ENCODE measurements at places on chromosomes 16 and 17. TPM values are rescaled to one million over a fixed set of nuclear protein-coding genes. Genes with fewer than 3 reads are reported as not detected.
A peak's percentile ranks its signal among the peaks of the same experiment; 100 is the strongest.

DNA sequence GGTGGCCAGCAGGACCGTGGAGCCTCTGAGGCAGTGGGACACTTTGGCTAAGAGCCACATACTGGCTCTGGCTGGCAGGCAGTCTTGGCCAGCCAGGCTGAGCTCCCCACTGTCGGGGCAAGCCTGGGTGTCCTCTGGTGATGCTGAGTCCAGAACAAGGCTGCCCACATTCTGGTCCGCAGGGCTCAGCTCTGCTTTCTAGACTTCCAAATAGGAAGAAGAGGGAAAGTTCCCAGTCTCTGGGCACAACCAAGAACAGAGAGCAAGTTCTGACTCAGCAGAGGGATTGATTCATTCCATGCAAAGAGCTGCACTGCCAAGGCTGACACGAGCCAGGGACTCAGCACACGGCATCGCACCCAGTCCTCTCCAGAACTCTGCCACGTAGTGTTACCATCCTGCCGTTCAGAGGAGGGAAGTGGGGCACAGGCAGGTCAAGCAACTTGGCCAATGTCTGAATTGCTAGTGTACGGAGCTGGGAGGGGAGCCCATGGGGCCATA, 58.9 kb downstream of the NOS2 start:
- H3K27ac ChIP-seq, result no peak overlapping the region
- peaks cover 12% of the 10 kb centered on the region for H3K4me1 ChIP-seq
- H3K4me3 ChIP-seq, result no peak overlapping the region
- DNase-seq, result peak; percentile 84

DNA sequence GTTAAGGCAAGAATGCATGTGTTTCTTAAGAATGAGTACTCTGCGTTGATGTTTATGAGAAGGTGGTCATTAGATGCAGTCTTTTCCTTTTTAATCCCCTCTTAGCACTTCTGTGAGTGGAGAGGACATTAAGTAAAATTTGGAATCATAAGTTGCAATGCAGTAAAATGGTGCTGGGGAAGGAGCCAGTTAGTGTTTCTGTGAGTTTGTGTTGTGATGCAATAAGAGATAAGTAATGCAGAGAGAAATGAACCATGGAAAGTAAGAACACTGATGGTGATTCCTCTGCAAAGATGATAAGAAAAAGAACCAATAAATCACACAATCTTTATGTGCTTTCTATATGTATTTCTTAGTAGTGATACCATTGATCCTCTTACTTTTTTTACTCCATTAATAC, 20.0 kb downstream of the ABHD15 start:
- DNase-seq, result no peak
- no peaks in the 10 kb centered on the region for H3K27me3 ChIP-seq
- peaks cover 21% of the 10 kb centered on the region for H3K36me3 ChIP-seq
- H3K4me1 ChIP-seq, result peaks cover 7% of the 10 kb centered on the region
- no peak overlapping the region for H3K4me3 ChIP-seq

- H3K4me1 ChIP-seq, result no peaks in the 10 kb centered on the region
- no peak overlapping the region for H3K27ac ChIP-seq
- no peaks in the 10 kb centered on the region for H3K36me3 ChIP-seq
- no peak overlapping the region for H3K4me3 ChIP-seq
- H3K27me3 ChIP-seq, result no peaks in the 10 kb centered on the region
- DNase-seq, result no peak
Measured at GRCh38 chr17:82983510-82984248, 95.7 kb upstream of the METRNL start.

The CNEP1R1 gene
- total RNA-seq, result 25.3 TPM

GRCh38 chr17:62703776-62704380, 76.4 kb downstream of the MRC2 start:
- peak; percentile 66 for DNase-seq
- peak overlapping the region; percentile 87 for H3K4me3 ChIP-seq
- peak overlapping the region; percentile 29 for H3K27ac ChIP-seq
- peaks cover 11% of the 10 kb centered on the region for H3K4me1 ChIP-seq
- H3K27me3 ChIP-seq, result no peaks in the 10 kb centered on the region

DNA sequence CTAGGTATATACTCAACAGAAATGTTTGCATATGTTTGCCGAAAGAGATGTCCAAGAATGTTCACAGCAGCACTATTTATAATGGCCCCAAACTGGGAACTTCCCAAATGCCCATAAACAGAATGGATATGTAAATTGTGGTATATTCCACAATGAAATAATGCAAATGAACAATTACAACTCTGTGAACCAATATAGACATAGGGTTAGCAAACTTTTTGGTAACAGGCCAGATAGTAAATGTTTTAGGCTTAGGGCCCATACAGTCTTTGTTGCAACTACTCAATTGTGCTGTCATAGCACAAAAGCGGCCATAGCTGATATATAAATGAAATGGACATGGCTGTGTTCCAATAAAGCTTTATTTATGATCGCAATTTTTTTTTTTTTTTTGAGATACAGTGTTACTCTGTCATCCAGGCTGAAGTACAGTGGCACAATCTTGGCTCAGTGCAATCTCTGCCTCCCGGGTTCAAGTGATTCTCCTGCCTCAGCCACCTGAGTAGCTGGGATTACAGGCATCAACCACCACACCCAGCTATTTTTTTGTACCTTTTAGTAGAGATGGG, 16.5 kb downstream of the XYLT1 start:
- no peaks in the 10 kb centered on the region for H3K36me3 ChIP-seq
- DNase-seq, result no peak

- DNase-seq, result no peak
- H3K4me3 ChIP-seq, result no peak overlapping the region
- H3K4me1 ChIP-seq, result no peaks in the 10 kb centered on the region
- H3K36me3 ChIP-seq, result no peaks in the 10 kb centered on the region
- no peak overlapping the region for H3K27ac ChIP-seq
- no peaks in the 10 kb centered on the region for H3K27me3 ChIP-seq
Measured at GRCh38 chr17:55931446-55931845, 180.6 kb downstream of the PCTP start.

- no peak for DNase-seq
- H3K27me3 ChIP-seq, result no peaks in the 10 kb centered on the region
- no peak within 1 kb of the TSS for H3K27ac ChIP-seq
- H3K36me3 ChIP-seq, result no peaks in the 10 kb centered on the region
Measured at GRCh38 chr16:81238296-81239011, at the start of gene BCO1. Gene BCO1 (plus strand): TSS chr16:81238689. CDS start chr16:81238909, 220 bp downstream.

DNA sequence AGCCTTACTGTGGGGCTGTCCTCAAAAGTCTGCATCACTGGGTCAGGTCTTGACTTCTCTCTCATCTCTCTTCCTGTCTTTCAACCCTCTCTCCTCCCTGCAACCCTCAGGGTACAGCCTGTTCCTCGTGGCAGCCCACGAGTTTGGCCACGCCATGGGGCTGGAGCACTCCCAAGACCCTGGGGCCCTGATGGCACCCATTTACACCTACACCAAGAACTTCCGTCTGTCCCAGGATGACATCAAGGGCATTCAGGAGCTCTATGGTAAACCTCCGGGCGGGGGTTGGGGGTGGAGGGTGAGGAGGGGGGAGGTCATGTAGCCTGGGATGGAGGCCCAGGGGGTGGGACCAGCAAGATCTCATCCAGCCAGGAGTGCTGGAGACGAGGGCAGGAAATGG, 12.7 kb downstream of the MMP2 start:
- DNase-seq, result peak; percentile 26
- no peaks in the 10 kb centered on the region for H3K36me3 ChIP-seq
- no peaks in the 10 kb centered on the region for H3K27me3 ChIP-seq
- peak overlapping the region; percentile 34 for H3K27ac ChIP-seq
- H3K4me3 ChIP-seq, result no peak overlapping the region
- H3K4me1 ChIP-seq, result no peaks in the 10 kb centered on the region

GRCh38 chr16:27824786-27825185, 238.7 kb downstream of the GSG1L start:
- no peak for DNase-seq
- no peaks in the 10 kb centered on the region for H3K27me3 ChIP-seq
- no peak overlapping the region for H3K4me3 ChIP-seq
- no peaks in the 10 kb centered on the region for H3K4me1 ChIP-seq
- H3K27ac ChIP-seq, result no peak overlapping the region

The KRTAP4-5 gene
- not detected for total RNA-seq

- no peaks in the 10 kb centered on the region for H3K27me3 ChIP-seq
- no peak overlapping the region for H3K4me3 ChIP-seq
- no peak for DNase-seq
- peaks cover 21% of the 10 kb centered on the region for H3K4me1 ChIP-seq
Measured at GRCh38 chr17:35972066-35972465, 9.2 kb downstream of the CCL16 start.

The PLEKHH3 gene
- 63.7 TPM for total RNA-seq

DNA sequence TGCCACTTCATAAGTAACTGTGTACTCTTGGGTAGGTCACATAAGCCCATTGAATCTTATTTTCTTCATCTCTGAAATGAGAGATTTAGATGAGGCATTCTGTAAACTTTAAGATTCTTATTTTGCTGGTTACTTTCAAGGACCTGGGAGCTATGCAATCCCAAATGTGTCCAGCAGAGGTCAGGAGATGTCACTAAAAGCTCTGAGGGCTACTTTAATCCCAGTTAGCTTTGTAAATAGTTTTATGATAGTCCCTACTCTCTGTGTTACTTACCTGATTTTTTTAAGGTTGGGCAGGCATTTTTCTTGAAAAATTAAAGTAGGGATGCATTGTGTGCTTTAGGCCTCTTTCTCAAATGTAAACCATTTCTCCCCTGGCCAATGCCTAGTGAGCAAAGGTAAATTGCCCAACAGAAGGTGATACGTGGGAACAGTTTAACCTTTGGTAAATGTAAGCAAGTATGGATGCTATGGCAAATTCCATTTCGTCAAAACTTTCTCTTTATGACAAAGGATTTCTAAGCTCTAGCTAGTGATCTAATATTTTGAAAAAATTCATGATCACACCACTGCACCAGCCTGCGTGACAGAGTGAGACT, 57.1 kb upstream of the WSB1 start:
- H3K4me3 ChIP-seq, result no peak overlapping the region
- no peaks in the 10 kb centered on the region for H3K4me1 ChIP-seq
- no peak overlapping the region for H3K27ac ChIP-seq
- no peaks in the 10 kb centered on the region for H3K27me3 ChIP-seq
- no peaks in the 10 kb centered on the region for H3K36me3 ChIP-seq

GRCh38 chr16:88084881-88085280, 133.6 kb downstream of the BANP start:
- no peak for DNase-seq
- no peak overlapping the region for H3K27ac ChIP-seq
- H3K36me3 ChIP-seq, result no peaks in the 10 kb centered on the region
- no peak overlapping the region for H3K4me3 ChIP-seq
- H3K27me3 ChIP-seq, result no peaks in the 10 kb centered on the region

DNA sequence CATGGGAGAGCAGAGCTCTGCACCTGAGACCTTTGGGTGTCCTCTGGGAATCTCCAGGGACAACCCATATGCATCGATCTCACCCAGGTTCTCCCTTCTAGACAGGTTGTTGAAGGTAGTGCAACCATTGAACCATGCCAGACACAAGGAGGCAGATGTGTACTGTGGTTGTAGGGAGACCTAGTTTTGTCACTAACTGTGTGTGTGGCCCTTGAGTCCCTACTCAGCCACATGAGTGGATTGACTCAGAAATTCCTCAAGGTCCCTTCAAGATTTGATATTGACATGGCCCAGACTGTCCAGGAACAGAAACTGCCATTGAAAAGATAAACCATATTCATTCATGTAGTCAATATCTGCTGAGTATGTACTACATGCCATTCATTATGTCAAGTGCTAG, 396.4 kb upstream of the CCL2 start:
- no peak overlapping the region for H3K27ac ChIP-seq
- H3K36me3 ChIP-seq, result no peaks in the 10 kb centered on the region
- H3K27me3 ChIP-seq, result no peaks in the 10 kb centered on the region

DNA sequence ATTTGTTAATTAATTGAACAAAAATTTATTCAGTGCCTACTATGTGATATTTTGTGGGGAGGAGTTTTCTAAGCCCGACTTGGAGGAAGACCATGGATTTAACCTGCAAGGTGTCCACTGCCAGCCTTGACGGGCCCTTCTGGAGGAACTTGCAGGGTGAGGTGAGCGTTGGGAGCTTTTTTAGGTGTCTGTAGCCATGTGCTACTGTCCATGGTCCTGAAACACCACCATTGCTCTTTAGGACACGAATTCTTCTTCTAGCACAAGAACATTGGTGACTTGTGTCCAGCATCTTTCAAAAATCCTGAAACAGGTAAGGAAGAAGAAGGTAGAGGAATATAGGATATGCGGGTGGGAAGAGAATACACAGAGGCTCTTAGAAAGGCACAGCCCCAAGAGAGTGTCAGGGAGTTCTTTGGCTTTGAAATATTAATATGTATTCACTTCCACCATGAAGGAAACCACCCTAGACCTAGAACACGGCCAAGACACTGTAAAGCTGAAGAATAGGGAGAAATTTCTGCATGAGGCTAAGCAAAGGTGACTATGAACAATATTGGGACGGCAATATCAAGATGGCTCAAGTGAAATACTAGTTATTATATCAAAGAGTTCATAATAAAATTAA, 27.9 kb upstream of the OR4D1 start:
- no peak overlapping the region for H3K4me3 ChIP-seq
- no peaks in the 10 kb centered on the region for H3K4me1 ChIP-seq
- no peak overlapping the region for H3K27ac ChIP-seq
- peak; percentile 67 for DNase-seq
- no peaks in the 10 kb centered on the region for H3K36me3 ChIP-seq

DNA sequence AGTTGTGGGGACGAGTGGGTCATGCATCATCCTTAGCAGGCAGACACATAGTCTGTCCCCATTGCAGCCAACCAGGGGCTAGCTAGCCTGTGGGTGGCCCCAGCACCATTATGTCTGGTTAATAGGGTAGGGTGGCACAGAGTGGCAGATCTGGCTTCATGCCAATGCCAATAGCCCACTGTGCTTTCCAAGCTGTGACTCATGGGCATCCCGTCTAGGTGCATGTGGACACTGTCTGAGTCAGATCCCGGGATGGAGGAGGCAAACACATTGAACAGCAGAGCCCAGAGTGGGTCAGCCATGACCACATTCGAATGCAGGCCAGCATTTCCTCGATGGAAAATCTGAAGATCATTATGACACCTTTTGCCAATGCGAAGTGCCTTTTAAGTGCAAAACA, 2.5 kb downstream of the HS3ST2 start:
- no peak overlapping the region for H3K27ac ChIP-seq
- H3K4me1 ChIP-seq, result no peaks in the 10 kb centered on the region
- no peaks in the 10 kb centered on the region for H3K36me3 ChIP-seq
- no peak overlapping the region for H3K4me3 ChIP-seq
- peak; percentile 21 for DNase-seq

The NSRP1 gene
- 60.6 TPM for total RNA-seq

DNA sequence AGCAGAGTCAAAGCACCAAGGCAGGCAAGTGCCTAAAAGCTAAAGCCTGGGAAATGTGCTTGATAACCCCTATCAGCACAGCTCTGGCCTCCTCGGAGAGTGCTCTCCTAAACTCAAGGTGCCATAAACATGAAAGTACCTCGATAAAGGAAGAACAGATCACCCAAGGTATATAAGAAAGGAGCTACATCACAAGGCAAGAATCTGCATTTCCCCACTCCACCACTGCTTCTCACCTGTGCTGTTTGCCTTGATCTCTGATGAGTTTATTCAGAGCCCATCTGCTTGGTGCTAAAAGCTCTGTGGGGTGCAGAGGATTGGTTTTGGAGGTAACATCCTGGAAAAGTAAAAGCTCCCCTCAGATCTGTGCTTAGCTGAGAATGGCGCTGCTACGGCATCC, 449.5 kb upstream of the CDH5 start:
- H3K4me3 ChIP-seq, result no peak overlapping the region
- no peaks in the 10 kb centered on the region for H3K4me1 ChIP-seq
- no peaks in the 10 kb centered on the region for H3K36me3 ChIP-seq
- DNase-seq, result no peak
- no peak overlapping the region for H3K27ac ChIP-seq
- H3K27me3 ChIP-seq, result no peaks in the 10 kb centered on the region

GRCh38 chr16:17377360-17378324, 93.1 kb downstream of the XYLT1 start:
- no peak for DNase-seq
- no peaks in the 10 kb centered on the region for H3K27me3 ChIP-seq
- H3K4me3 ChIP-seq, result no peak overlapping the region
- H3K36me3 ChIP-seq, result no peaks in the 10 kb centered on the region
- peak overlapping the region; percentile 45 for H3K27ac ChIP-seq

The CDH5 gene
- 34.0 TPM for total RNA-seq
